ENCODE measurements at places on chromosomes 5 and 9. TPM values are rescaled to one million over a fixed set of nuclear protein-coding genes. Genes with fewer than 3 reads are reported as not detected.

- H3K4me3 ChIP-seq: peak overlapping the region; percentile 46
- H3K27me3 ChIP-seq: peaks cover 8% of the 10 kb centered on the region
- H3K36me3 ChIP-seq: no peaks in the 10 kb centered on the region
- H3K27ac ChIP-seq: peak overlapping the region; percentile 90
- H3K4me1 ChIP-seq: peaks cover 43% of the 10 kb centered on the region
Observed at GRCh38 chr9:99253772-99254431, 31.8 kb downstream of the SEC61B start.

The SPATA31A3 gene
- not detected for total RNA-seq

DNA sequence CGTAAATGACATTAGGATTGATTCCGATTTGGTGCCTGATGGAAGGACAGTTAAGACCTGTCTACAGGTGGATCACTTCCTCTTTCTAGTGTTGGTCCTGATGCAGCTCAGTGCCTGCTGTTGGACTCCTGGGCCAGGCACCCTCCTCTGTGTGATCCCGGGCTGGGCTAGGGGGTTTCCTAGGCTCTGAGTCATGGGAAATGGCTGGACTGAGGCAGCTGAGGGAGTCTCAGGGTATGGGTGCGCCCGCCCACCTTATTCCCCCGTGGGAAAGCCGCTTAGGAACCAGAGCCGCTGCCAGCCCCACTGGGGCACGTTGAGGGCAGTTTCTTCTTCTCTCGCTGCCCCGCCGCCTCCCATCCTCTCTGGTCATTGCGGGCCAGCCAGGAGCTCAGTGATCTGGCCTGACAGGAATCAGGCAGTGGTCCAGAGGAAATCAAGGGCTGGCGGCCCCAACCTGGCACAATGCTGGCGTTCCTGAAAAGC is 12.9 kb downstream of the TCF7 start:
- H3K36me3 ChIP-seq: peaks cover 35% of the 10 kb centered on the region
- peak; percentile 77 for DNase-seq
- H3K4me3 ChIP-seq: peak overlapping the region; percentile 69
- peak overlapping the region; percentile 90 for H3K27ac ChIP-seq

The SPOCK1 gene
- not detected for total RNA-seq

The ITK gene
- total RNA-seq: 236 TPM

Data from activated CD4-positive, alpha-beta memory T cell treated with anti-CD3 and anti-CD28 coated beads for 36 hours (primary cell).